G401 (cell line): ENCODE measurements at places on chromosomes 16 and 17. TPM values are rescaled to one million over a fixed set of nuclear protein-coding genes. Genes with fewer than 3 reads are reported as not detected.

Gene TNFRSF13B
- not detected in 2 replicates for total RNA-seq

Gene CFAP20
- 70.7 and 89.6 TPM in 2 replicates for total RNA-seq

Gene CDRT15L2
- not detected in 2 replicates for total RNA-seq

Gene DNAAF8
- total RNA-seq = not detected in 2 replicates

Gene HYDIN
- not detected in 2 replicates for total RNA-seq

Gene OR3A3
- total RNA-seq = not detected in 2 replicates

Gene CDR2L
- total RNA-seq = 21.8 and 24.4 TPM in 2 replicates

Gene NPIPA5
- total RNA-seq = 4.9 and 7.2 TPM in 2 replicates

Gene CMTM2
- not detected in 2 replicates for total RNA-seq

Gene SUMO2
- 142 and 183 TPM in 2 replicates for total RNA-seq

Gene STH
- not detected in 2 replicates for total RNA-seq

Gene HES7
- 1.1 and 3.9 TPM in 2 replicates for total RNA-seq

Gene MT1A
- not detected in 2 replicates for total RNA-seq

Gene GP1BA
- total RNA-seq = not detected in 2 replicates

Gene TP53TG3F
- total RNA-seq = not detected in 2 replicates

Gene CACNG1
- total RNA-seq = not detected in 2 replicates

Gene FADS6
- not detected in 2 replicates for total RNA-seq

Gene ZP2
- total RNA-seq = not detected in 2 replicates

Gene CBFA2T3
- total RNA-seq = 0.12 and 0.64 TPM in 2 replicates

Gene TPSB2
- not detected in 2 replicates for total RNA-seq

Gene IGFBP4
- 44.6 and 46.2 TPM in 2 replicates for total RNA-seq

Gene MYOCD
- total RNA-seq = not detected in 2 replicates

Gene LUC7L3
- 15.0 and 26.3 TPM in 2 replicates for total RNA-seq

Gene CENPT
- total RNA-seq = 27.6 and 41.8 TPM in 2 replicates

Gene LGALS9C
- not detected in 2 replicates for total RNA-seq

Gene PPL
- total RNA-seq = 33.2 and 41.0 TPM in 2 replicates

Gene TLCD2
- 1.2 TPM in 2 replicates for total RNA-seq

Gene CLDN9
- total RNA-seq = not detected in 2 replicates

Gene OSGIN1
- 11.0 and 14.5 TPM in 2 replicates for total RNA-seq

Gene C1QTNF1
- total RNA-seq = not detected in 2 replicates

Gene P2RX1
- not detected in 2 replicates for total RNA-seq

Gene ZDHHC1
- total RNA-seq = 5.8 and 7.0 TPM in 2 replicates

Gene ELOB
- 178 and 250 TPM in 2 replicates for total RNA-seq

Gene CCNF
- 48.2 and 62.1 TPM in 2 replicates for total RNA-seq

Gene RASL10B
- 18.4 and 19.5 TPM in 2 replicates for total RNA-seq

Gene SETD6
- 18.6 and 21.3 TPM in 2 replicates for total RNA-seq

Gene NSMCE1
- total RNA-seq = 16.1 and 32.5 TPM in 2 replicates

Gene G6PC1
- total RNA-seq = not detected in 2 replicates

Gene TELO2
- total RNA-seq = 86.9 and 97.8 TPM in 2 replicates

Gene CLDN7
- 0.17 and 3.5 TPM in 2 replicates for total RNA-seq

Gene HOXB1
- total RNA-seq = not detected in 2 replicates
